ENCODE measurements at places on chromosomes 2 and 18. TPM values are rescaled to one million over a fixed set of nuclear protein-coding genes. Genes with fewer than 3 reads are reported as not detected.

The FAM168B gene
- total RNA-seq = 26.2 TPM

The TUBA3E gene
- not detected for total RNA-seq

The C2orf66 gene
- total RNA-seq = not detected

The STPG4 gene
- not detected for total RNA-seq

The PAX8 gene
- 1.00 TPM for total RNA-seq

DNA sequence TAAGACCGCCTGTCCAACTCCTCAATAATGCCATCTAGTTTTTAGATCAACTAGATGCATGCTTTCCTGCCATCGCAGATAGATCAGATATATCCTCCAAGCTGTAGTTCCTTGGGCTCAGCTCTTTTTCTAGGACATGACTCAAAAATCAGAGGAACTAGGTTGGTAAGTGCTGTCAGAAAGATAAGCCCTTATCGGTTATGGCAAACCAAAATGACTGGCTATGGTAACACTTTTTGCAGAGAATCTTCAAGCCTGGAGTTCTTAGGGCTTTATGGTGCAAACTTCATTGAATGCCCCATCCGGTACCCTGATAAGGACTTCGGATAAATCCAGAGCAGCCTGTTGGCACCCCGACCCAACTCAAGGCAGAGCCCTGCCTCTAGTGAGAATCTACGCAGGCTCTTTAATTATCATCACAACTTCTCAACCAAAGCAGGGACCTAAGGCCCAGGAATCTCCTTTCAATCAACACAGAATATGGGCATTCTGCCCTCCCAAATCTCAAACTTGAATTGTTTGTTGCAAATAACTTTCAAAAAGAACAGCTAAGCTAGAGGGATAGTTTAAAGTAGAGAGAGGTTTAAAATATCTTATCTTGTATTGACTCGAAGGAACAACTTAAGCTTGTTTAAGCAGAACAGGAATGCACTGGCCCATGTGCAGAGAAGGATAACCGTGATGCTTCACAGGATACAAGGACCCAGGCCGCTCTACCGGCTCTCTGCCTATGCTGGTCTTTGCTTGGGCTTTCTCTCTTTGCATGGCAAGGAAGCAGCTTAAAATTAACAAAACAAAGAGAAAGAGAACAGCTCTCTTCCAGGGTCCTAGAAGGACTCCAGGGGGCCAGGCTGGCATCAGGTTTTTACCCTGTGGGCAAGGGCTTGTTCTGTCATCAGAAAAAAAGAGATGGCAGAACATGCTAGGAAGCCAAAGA lies 3.4 kb upstream of the CYP1B1 start:
- no peak for DNase-seq

GRCh38 chr2:20446255-20446916 lies 488 bp upstream of the RHOB start:
- DNase-seq = no peak

- DNase-seq = no peak
Observed at GRCh38 chr2:71702971-71703898, 249.9 kb downstream of the DYSF start.

GRCh38 chr2:233674314-233674713 lies 2.6 kb downstream of the UGT1A9 start:
- DNase-seq = no peak

- DNase-seq = no peak
Observed at GRCh38 chr18:7830468-7830867, 263.4 kb downstream of the PTPRM start.

- no peak for DNase-seq
Observed at GRCh38 chr2:238866656-238867277, 18.9 kb downstream of the TWIST2 start.

DNA sequence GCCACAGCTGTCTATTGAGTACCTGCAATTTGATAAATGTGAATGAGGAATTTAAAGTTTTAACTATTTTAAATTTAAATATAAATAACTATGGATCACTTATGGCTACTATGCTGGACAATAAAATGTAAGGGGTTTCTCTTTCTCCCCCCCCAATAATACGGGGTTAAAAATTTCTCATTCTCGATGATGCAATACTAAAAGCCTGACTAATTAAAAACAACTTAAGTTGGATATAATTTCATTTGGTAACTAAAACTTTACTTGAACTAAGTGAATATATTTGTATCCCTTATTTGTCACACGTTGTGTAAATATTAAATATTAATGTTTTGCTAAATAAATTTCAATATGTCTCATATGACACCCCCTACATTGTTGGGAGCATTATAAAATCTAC lies 297.3 kb downstream of the GRB14 start:
- DNase-seq = no peak

DNA sequence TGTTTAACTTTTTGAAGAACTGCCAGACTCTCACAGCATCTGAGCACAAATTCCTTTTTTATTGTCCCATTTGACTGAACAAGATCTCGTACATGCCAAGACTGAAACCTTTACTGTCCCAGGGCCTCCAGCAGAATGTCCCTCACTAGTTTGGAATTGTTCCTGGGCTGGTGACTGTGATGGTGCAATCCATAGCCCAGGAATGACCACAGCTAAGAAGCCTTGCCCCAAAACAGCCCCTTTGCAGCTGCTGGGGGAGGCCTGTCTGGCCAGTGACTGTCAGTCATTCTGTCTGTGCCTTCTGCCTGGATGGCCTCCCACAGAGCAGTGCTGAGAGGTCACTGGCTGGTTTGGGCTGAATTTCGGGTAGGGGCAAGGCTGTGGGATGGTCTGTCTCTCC lies 184.5 kb upstream of the MSH6 start:
- DNase-seq = no peak

GRCh38 chr2:68828887-68829708 lies 42.1 kb downstream of the BMP10 start:
- DNase-seq = peak; percentile 93

- no peak for DNase-seq
Observed at GRCh38 chr2:137036619-137037018, 271.3 kb downstream of the THSD7B start.

- no peak for DNase-seq
Observed at GRCh38 chr2:101893681-101894381, 97.9 kb upstream of the IL1R2 start.

GRCh38 chr2:222470802-222471468 lies 46.6 kb downstream of the SGPP2 start:
- DNase-seq = no peak

DNA sequence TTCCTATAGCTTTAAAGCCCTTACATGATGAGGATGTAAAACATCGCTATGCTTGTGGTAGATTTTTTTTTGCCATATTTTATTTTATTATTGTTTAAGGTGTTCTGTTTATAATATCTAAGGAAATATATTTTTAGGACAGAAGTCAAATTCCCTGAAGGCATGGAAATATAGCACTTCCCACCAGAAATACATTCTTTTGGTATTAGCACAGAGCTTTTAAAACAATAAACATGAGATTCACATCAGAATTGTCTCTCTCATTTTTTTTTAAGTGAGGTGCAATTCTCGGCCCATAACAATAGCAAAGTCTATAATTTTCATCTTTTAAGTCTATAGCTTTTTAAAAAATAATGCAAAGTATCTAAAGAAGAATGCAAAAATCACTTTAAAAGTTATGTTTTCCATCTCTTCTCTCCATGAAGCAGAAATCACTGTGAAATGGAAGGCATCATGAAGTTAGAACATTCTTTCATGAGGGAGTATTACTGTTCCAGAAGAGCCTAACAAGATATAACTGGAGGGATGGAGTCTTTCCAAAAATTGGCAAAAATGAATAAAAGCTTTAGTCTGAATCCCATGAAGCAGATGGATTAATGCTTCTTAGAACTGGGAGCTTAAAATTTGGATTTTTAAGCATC lies 283.6 kb upstream of the TRIB2 start:
- DNase-seq = no peak

GRCh38 chr2:156430980-156431358 lies 5.2 kb upstream of the GPD2 start:
- DNase-seq = no peak
